ENCODE measurements at places on chromosomes 7 and 10.
A peak's percentile ranks its signal among the peaks of the same experiment; 100 is the strongest.

DNA sequence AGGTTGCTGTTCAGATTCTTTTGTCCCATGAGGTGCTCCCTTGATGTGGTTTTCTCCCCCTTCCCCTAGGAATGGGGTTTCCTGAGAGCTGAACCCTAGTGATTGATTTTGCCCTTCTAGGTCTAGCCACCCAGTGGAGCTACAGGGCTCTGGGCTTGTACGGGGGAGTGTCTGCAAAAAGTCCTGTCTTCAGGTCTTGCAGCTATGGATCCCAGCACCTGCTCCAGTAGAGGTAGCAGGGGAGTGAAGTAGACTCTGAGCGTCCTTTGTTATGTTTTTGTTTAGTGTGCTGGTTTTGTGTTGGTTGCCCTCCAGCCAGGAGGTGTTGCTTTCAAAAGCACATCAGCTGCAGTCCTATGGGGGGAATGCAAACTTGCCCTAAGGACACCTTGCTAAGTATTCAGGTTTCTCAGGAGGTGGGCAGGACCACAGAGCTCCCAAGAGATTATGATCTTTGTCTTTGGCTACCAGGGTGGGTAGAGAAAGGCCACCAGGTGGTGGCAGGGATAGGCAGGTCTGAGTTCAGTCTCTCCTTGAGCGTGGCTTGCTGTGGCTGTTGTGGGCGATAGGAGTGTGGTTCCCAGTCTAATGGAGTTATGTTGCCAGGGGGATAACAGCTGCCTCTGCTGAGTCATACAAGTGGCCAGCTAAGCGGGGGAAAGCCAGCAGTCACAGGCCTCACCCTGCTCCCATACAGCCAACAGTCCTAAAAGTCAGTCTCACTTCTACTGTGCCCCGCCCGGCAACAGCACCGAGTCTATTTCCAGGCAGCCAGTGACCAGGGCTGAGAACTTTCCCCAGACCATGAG, 92.4 kb upstream of the JCAD start:
- H3K4me1 ChIP-seq: peaks cover 16% of the 10 kb centered on the region
- peaks cover 7% of the 10 kb centered on the region for H3K27me3 ChIP-seq
- no peak overlapping the region for H3K4me3 ChIP-seq
- H3K27ac ChIP-seq: no peak overlapping the region

DNA sequence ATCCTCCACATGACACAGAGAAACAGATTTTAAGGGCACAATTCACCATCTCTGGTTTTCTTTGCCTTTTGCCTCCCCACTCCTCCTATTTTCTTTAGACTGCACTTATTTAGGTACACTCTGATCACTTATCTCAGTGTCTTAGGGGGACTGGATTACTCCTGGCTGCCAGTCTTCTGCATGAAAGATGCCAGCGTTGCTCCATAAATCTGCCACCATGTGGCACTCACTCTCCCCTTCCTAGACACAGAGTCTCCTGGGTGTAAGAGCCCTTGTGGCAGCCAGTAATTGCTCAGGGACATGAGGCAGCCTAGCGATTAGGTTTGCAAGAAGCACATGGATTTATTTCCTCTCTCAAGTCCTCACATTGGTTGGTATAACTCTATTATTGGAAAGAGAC, 34.5 kb upstream of the RBM20 start:
- H3K36me3 ChIP-seq: peaks cover 2% of the 10 kb centered on the region
- H3K4me3 ChIP-seq: no peak overlapping the region
- DNase-seq: peak; percentile 6
- H3K27ac ChIP-seq: no peak overlapping the region
- H3K4me1 ChIP-seq: no peaks in the 10 kb centered on the region

GRCh38 chr7:151062399-151063211, 3.2 kb downstream of the SLC4A2 start:
- no peak overlapping the region for H3K4me3 ChIP-seq
- H3K27ac ChIP-seq: no peak overlapping the region
- H3K4me1 ChIP-seq: peaks cover 22% of the 10 kb centered on the region
- no peaks in the 10 kb centered on the region for H3K27me3 ChIP-seq

DNA sequence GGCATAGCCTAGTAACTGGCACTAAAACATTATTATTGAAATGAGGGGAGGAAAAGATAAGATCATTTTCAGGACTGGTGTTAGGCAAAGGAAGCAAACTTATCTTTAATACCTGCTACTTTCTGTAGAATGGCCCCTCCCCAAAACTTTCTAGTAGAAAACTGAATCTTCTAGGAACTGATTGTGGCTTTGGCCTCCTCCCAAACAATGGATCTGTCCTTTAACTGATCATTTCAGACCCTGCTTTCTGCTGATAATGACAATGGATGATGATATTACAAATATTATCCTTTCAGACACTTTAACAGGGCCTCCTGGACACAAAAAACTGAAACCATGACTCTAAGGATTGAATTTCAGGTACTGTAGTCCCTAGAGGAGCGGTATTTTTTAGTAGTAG, 55.1 kb downstream of the EZH2 start:
- H3K36me3 ChIP-seq: peaks cover 8% of the 10 kb centered on the region
- H3K27me3 ChIP-seq: no peaks in the 10 kb centered on the region
- H3K27ac ChIP-seq: no peak overlapping the region
- no peaks in the 10 kb centered on the region for H3K4me1 ChIP-seq
- no peak overlapping the region for H3K4me3 ChIP-seq

- no peak overlapping the region for H3K27ac ChIP-seq
- no peak for DNase-seq
- no peaks in the 10 kb centered on the region for H3K36me3 ChIP-seq
- H3K4me3 ChIP-seq: no peak overlapping the region
- no peaks in the 10 kb centered on the region for H3K27me3 ChIP-seq
These were observed 166.7 kb upstream of the BET1 start for GRCh38 chr7:94170836-94171235.

- H3K4me3 ChIP-seq: no peak overlapping the region
- DNase-seq: no peak
- H3K27me3 ChIP-seq: no peaks in the 10 kb centered on the region
These were observed 196.9 kb upstream of the PPP2R2D start for GRCh38 chr10:131703941-131704340.

DNA sequence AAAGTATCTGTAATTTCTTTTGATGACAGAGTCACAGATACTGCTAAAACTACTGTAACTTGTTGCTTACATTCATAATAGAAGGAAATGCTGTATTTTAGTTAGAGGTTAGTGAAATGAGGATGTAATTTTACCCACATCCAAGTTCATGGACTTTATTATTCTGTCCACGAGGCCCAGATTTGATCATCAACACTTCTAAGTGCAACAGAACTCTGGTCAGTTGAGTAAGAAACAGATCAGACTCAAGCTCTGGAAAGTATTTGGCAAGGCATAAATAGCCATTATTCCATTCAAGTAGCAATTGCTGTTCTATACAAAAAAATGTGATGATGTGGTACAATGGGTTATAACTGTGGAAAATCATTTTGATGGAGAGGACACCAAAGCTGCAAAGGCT, 22.3 kb downstream of the ACADSB start:
- H3K27me3 ChIP-seq: no peaks in the 10 kb centered on the region
- H3K4me3 ChIP-seq: no peak overlapping the region
- DNase-seq: no peak
- H3K4me1 ChIP-seq: no peaks in the 10 kb centered on the region

GRCh38 chr7:67637023-67637358, 640.4 kb downstream of the TYW1 start:
- no peaks in the 10 kb centered on the region for H3K27me3 ChIP-seq
- H3K27ac ChIP-seq: no peak overlapping the region
- DNase-seq: no peak
- H3K36me3 ChIP-seq: no peaks in the 10 kb centered on the region
- no peaks in the 10 kb centered on the region for H3K4me1 ChIP-seq

DNA sequence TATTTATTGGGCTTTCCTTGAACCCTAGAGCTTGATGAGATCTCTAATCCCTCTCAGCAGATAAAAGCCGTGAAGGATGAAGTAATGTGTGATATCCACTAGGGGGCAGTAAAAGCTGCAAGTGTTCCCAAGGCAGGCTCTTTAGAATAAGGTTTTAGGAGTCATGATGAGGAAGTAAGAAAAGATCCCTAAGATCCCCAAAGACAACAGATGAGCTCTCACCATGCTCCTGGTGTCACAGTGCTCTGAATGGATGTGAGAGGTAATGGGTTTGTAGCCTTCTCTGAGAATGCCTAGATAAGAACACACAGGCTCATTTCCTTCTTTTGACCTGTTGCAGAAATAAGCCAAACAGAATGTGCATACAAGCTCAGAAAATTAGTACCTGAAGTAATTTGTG, 70.4 kb upstream of the ITPRID1 start:
- no peaks in the 10 kb centered on the region for H3K27me3 ChIP-seq
- no peak overlapping the region for H3K4me3 ChIP-seq
- no peak overlapping the region for H3K27ac ChIP-seq

GRCh38 chr10:128298587-128298986, 172.4 kb upstream of the MKI67 start:
- H3K4me3 ChIP-seq: no peak overlapping the region
- DNase-seq: no peak
- H3K36me3 ChIP-seq: no peaks in the 10 kb centered on the region
- H3K4me1 ChIP-seq: no peaks in the 10 kb centered on the region

DNA sequence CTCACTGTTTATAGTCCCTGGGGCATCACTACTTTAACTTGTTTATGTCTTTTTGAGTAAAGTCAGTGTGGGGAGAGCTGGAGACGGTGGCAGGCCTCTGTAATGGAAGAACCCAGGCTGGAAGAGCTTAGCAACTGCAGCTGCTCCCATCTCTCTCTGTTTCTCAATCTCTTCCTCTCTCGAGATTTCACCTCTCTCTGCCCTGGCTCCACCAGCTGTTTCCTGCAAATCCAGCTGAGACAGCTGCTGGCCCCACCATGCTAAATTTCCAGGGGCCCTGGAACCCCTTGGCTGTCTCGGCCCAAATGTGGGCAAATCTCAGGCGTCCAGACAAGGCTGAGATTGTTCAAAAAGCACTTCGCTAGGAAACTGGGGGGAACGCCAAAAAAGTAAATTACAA, 25.8 kb upstream of the SLF2 start:
- peaks cover 12% of the 10 kb centered on the region for H3K27me3 ChIP-seq
- H3K4me1 ChIP-seq: peaks cover 26% of the 10 kb centered on the region
- no peak for DNase-seq
- no peak overlapping the region for H3K27ac ChIP-seq

GRCh38 chr10:74875966-74876365, 49.6 kb downstream of the KAT6B start:
- no peaks in the 10 kb centered on the region for H3K27me3 ChIP-seq
- H3K4me1 ChIP-seq: no peaks in the 10 kb centered on the region
- H3K27ac ChIP-seq: no peak overlapping the region
- no peaks in the 10 kb centered on the region for H3K36me3 ChIP-seq
- DNase-seq: no peak
- H3K4me3 ChIP-seq: no peak overlapping the region

- no peak overlapping the region for H3K27ac ChIP-seq
- no peak for DNase-seq
- no peaks in the 10 kb centered on the region for H3K27me3 ChIP-seq
- no peaks in the 10 kb centered on the region for H3K4me1 ChIP-seq
These were observed 69.0 kb upstream of the PRKCQ start for GRCh38 chr10:6648894-6649720.

DNA sequence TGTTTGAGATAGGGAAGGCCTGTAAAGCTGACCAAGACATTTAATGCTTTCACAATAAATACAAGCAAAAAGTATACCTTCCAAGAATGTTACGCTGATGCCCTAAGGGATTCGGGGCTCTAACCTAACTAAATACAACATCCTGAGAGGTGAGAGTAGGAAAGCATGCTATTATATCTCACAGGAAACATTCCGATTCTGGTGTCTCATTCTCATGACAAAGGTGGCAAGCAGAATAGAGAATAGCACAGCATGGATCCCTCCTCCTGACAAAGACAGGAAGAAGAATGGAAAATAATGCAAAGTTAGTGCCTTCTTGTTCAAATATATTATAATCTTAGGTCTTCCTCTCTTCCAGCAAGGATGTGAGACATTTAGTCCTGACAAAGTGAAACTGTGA, 504.3 kb downstream of the TFEC start:
- no peak overlapping the region for H3K27ac ChIP-seq
- H3K4me1 ChIP-seq: no peaks in the 10 kb centered on the region
- H3K4me3 ChIP-seq: no peak overlapping the region
- H3K27me3 ChIP-seq: no peaks in the 10 kb centered on the region

DNA sequence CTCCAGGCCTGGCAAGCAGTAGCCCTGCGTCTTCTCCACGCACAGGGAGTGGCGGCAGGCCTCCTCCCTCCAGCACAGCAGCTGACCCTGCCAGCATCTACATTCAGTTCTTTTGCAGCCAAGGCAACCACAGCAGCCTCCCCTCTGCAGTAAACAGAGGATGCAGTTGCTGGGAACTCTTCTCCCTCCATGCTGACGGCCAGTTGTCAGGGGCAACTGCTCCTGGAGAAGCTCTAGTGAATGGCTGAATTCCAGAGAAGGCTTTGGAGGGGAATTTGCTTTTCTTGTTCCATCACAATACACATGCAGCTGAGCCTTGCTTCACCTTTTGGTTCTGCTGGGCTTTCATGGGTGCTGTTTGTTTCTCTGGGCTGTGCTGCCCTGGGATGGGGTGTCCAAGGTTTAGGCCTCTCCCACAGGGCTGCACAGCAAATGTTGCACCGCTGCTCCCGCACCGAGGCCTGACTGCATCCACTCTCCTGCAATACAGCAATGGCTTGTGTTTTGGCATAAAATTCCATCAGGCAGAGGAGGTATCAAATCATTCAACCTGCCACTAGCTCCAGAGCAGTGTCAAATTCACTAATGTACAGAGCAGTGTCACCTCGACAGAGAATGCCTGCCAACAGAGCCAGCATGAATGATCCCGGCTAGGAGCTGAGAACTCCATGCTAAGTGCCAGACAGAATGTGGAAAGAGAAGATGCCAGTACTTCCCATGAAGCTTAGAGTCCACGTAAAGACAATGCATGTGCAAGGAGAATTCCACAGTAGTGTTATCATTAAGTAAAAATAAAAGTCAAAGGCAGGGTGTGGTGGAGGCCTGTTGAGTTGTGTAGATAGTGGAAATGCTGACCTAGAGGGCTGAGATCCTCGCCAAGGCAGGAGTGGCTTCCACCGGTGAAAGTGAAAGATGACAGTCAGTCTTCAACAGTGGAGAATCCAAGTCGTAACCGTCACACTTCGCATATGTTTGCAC, 399.6 kb downstream of the DPP6 start:
- no peak for DNase-seq
- no peak overlapping the region for H3K4me3 ChIP-seq
- H3K36me3 ChIP-seq: no peaks in the 10 kb centered on the region
- no peaks in the 10 kb centered on the region for H3K4me1 ChIP-seq
- H3K27ac ChIP-seq: no peak overlapping the region

DNA sequence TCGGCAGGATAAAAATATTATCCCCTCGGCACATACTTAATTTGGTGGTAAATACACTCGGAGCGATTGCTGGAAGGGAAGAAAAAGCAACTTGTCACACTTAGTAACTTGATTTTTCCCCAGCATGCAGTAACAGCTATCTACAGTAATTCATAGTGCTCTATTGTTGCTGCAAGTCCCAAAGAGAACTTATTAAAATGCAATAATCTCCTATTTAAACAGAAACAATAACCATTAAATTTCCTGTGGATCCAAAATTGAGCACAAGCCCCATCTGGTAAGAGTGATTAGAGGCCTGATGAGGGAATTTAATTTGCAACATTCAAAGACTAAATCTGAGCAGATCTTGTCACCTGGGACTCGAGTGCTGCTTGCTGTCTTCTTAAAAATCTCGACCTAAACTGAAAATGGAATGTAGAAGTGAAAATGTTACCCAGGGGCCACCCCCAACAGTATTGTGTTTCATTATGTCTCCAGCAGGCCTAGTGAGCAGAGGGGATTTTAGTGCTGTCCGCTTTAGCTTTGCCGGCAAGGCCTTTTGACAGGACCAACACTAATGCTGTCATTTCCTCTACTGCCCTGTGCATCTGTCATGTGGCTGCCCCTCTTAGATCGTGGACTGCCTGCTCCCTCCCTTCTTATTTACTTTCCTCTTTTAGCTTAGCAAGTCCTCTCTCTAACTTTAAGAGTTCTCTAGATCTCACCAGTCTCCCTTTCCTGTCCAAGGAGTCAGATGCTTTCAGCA, 639.7 kb downstream of the AUTS2 start:
- DNase-seq: no peak
- no peak overlapping the region for H3K4me3 ChIP-seq
- H3K4me1 ChIP-seq: no peaks in the 10 kb centered on the region
- no peak overlapping the region for H3K27ac ChIP-seq
